ENCODE measurements at places on chromosomes 4 and X. TPM values are rescaled to one million over a fixed set of nuclear protein-coding genes. Genes with fewer than 3 reads are reported as not detected.
A peak's percentile ranks its signal among the peaks of the same experiment; 100 is the strongest.

The FAM200B gene
- total RNA-seq: 16.7 TPM

The LUZP4 gene
- not detected for total RNA-seq

The SATL1 gene
- total RNA-seq: not detected

The HPSE gene
- total RNA-seq: 0.28 TPM

The KCNIP4 gene
- total RNA-seq: not detected

The MAGEB17 gene
- under 0.01 TPM for total RNA-seq

- DNase-seq: peak; percentile 31
Observed at GRCh38 chrX:20378233-20378920, 111.7 kb upstream of the RPS6KA3 start.

DNA sequence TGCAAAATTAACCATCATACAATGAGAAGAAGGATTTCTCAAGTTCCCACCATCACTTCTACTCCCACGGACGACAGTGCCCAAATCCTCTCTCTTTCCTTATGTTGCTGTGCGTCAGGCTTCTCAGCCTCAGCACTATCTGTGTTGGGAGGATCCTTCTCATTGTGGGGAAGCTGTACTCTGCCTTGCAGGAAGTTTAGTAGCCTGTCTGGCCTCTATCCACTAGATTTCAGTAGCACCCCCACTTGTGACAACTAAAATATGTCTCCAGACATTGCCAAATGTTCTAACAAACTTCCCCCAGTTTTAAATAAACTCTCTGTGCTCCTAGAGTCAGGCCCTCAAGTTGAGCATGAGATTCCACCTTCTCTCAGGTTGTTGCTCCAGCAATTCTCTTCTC lies 545.9 kb upstream of the ZFP42 start:
- DNase-seq: peak; percentile 3

- DNase-seq: no peak
Observed at GRCh38 chrX:14355556-14355955, 173.8 kb upstream of the GLRA2 start.

GRCh38 chr4:150713251-150713650 lies 131.3 kb downstream of the MAB21L2 start:
- DNase-seq: no peak

GRCh38 chr4:131304686-131305085 lies 1844.4 kb upstream of the PCDH10 start:
- no peak for DNase-seq

GRCh38 chrX:82335772-82336171 lies 1133.9 kb downstream of the SH3BGRL start:
- no peak for DNase-seq

DNA sequence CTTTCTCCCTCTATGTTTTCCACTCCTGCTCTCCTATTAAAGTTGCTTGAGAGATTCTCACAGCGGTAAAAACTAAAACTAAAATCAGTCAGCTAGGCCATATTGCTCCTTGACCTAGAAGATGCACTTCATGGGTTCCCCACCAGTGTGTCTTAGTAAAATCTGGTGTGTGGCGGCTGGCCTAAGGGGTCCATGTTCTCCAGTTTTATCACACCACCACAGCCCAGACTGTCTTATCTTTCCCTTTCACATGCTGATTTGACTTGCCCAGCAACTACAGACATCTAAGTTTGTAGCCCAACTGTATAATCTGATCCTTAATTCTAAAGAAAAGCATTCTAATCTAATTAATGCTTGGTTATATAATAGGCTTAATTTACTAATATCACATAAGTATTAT lies 68.0 kb downstream of the ATP8A1 start:
- DNase-seq: no peak

DNA sequence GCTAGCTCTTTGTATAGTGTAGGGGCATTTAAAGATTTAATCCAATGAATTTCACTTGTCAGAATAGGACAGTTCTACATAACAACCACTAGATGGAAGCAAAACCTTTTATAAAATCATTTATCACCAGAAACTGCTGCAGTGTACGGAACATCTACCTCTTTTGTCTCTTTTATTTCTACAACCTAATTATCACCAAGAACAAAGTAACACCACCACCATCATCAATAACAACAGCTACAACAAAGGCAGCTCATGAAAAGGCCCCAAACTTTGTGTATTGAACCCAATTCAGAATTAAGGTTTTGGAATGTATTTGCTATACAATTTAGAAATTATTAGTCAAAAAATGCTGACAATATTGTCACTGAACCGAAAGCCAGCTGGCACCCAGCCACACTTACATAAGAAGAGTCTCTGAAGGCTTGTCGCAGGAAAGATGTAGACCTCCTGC lies 260.9 kb upstream of the RPS6KA3 start:
- peak; percentile 38 for DNase-seq

DNA sequence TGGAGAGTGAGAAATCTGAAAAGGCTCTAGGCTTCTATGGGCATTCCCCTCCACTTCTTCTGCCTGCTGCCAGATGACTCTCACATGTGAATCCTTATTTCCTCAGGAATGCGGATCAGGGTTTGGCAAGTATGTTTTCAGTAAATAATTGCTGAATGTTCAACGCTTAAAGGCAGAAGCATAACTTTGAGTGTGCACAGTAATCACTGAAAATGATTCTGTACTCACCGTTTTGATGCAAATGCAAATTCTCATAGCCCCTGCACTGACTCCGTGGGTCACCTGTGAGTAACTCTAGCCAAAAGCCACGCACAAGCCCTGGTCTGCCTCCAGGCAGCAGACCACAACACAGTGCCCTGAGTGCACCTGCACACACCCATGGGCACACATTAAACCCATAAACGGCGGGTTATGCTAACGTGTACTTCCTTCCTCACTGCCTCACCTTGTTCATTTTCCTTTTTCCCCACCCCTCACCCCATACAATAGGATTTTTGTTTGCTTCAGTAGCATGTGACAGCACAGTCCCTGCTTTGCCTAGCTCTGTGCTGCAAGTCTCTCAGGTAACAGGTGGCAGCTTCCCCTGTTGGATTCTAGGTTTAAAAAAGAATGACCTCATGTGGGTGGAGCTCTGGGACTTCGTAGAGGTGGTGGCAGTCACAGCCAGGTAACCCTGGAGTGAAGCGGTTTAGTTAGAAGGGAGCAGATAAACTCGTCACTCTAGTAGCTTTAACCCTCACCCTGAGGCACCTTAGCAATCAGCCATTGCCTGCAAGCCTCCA lies at the start of gene ARHGEF38:
Gene ARHGEF38 (plus strand): TSS at position 656 of the 782 bp plus-strand sequence. CDS start 146 bp downstream, outside the sequence.
- DNase-seq: peak; percentile 7

GRCh38 chrX:41808047-41808446 lies 84.1 kb downstream of the GPR82 start:
- DNase-seq: no peak

DNA sequence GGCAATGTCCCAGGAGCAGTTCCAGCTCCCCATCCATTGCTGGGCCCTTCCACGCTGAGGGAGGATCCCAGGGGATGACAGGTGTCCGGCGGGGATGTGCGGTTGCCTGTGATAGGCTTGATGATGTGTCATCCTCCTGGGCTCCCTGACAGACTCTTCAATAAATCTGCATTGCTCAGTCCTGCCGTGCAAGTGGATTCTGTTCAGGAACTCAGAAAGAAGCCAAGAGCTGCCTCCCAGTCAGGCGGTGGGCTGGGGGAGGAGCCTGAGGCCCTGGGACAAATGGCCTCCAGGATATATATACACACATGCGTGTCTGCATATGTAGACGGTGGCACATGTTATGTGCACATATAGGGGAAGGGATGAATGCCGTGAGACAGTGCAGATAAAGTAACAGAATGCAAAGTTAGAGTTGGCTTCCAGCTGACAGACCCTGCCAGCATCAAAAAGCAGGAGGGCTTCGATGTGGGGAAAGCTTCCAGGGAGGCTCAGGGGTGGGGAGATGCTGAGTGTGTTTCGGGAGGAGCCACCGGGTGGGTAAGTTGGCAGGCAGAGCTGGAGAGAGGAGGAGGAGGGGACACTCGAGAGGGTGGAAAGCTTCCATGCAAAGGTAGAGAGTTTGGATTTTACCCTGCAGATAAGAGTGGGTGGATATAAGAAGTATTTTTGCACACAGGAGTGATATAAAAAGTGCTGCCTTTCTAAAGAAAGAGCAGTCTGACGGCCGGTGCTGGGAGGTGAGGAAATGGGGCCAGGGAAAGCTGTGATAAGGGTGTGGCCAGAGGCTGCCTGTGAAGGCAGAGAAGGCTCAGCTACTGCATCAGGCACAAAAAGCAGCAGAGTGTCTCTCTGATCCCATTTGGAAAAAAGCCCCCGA lies 28.5 kb upstream of the CRMP1 start:
- DNase-seq: no peak

DNA sequence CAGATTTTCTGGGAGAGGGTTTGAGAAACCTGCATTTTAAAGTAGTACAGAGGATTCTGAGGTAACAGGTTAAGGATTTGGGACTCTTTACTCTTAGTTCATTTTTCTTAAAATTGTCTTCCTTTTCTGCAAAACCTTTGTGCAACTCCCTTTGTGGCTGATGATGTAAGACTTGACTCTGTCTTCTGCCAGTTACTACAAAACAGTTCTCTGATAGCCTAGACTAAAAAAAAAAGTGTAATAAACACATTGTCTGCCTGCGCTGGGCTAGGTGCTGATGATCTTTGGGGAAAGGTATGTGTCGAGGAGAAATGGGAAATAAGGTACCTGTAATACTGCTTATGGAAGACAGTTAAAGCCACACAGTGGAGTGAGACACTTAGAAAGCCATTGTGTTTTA lies 28.7 kb downstream of the IL13RA1 start:
- DNase-seq: no peak

- DNase-seq: no peak
Observed at GRCh38 chrX:155592331-155592730, 20.4 kb downstream of the TMLHE start.

DNA sequence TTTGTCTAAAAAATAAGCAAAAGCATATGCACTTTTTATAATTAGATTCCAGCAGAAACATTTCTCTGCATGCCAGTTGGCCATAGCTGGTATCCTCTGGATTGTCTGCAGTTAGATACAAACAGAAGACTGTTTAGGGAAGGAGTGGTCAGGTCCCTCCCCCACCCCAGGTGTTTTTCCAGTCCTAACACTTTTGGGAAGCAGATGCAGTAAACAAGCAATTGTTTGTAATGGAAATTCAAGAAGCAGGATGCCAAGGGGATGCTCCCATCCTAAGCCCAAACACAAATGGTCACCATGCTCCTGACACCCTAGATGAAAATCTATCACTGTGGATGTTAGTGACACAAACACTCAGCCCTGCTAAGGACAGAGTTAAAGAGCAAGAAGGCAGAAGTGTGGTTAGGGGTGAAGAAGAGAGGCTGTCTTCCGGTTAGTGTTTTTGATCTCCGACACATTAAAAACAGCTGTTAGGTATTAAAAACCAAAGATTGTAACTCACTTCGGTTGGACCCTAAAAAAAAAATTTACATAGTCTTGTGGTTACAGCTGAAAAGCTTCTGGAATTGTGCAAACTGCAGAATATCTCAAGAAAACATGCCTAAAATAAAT lies 7.9 kb downstream of the LEF1 start:
- DNase-seq: no peak

All from IMR-90 (cell line).